ENCODE measurements at places on chromosomes 1 and 21. TPM values are rescaled to one million over a fixed set of nuclear protein-coding genes. Genes with fewer than 3 reads are reported as not detected.

DNA sequence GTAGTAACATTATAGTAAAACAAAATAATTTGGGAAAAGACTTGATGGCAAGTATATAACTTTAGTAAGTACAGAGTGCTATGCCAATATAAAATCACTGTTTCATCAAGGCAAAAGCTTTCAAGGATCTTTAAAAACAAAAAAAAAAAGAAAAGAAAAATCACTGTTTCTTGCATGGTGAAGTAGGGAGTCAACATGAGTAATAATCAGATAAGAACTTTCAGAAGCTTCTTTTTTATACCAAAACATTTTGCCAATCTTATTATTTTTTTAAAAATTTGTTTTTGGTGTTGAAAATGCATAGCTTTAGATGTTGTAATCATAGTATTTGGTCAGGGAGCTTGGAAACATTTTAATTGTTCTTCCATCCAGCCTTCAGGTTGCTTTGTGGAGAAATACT, 37.2 kb downstream of the CAMSAP2 start:
- DNase-seq, result no peak

DNA sequence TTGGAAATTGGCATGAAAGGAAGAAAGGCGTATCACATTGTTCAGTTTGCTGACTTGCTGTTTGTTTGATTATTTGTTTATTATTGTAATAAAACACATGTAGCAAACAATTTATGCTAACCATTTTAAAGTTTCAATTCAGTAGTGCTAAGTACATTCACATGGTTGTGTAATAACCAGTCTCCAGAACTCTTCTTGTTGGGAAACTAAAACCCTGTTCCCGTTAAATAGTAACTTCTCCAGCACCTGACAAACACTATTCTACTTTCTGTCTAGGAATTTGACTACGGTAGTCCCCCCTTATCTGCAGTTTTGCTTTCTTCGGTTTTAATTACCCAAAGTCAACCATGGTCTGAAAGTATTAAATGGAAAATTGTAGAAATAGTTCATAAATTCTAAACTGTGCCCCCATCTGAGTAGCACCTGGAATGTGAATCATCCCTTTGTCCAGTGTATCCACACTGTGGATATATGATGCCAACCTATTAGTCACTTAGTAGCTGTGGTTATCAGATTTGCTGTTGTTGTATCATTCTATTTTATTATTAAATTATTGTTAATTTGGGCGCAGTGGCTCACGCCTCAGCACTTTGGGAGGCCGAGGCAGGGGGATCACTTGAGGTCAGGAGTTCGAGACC, 5.5 kb downstream of the MORC3 start:
- no peak for DNase-seq

GRCh38 chr1:76824106-76824505, 43.2 kb upstream of the ST6GALNAC5 start:
- DNase-seq, result no peak

DNA sequence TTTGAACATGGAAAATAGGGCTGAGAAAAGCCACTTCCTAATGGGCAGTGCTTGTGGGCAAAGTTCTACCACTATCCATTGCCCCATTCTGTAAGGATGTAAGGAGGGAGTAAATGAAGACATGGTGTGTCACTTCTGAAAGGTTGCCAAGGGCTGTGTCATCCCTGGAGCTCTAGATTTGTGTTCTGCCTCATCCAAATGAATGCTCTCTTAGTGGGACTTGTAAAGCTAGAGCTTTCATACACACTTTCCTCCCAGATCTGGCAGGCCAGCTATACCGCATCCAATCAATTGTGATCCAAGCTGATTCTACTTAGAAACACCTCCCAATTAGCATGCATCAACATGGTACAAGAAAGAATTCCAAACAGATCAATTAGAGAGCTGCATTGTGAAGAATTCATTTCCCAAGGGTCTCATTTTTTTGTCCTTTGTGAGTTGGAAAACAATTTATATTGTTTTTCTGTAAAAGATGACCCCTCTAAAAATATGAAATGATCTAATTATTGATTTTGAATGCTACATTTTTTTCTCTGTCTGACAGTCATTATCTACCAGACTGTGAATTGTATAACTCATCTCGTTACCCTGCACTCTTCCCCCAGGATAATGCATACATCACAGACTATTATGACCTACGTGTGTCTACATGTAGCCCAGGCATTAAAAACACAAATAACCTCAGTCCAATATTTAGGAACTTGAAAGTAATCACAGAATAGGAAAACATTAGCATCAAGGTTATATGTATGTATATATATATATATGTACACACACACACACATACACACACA, 117.1 kb upstream of the DUSP10 start:
- no peak for DNase-seq

WLS gene
- total RNA-seq, result 47.3 TPM

AADACL4 gene
- total RNA-seq, result not detected

TTLL7 gene
- total RNA-seq, result 107 TPM

WNT9A gene
- 3.5 TPM for total RNA-seq
